GOT3 (cell line): ENCODE measurements at places on chromosomes 5 and 9.

DNA sequence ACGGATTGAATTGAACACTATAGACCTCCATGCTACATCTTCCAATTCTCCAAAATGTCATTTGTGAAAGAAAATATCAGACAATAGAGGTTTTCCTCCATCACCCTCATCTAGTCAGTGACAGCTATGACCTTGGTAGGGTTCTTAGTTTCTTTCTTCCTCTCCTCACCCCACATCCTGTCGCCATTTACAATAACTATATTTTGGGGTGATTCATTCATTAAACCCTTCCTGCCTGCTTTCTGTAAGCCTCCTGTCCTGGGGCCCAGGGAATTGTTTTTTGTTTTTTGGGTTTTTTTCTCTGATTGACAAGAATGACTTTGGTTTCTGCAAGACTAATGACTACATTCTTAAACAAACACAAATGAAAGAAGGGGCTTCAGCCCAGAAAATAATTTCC is 82.6 kb downstream of the PRELID2 start:
- no peak for DNase-seq

DNA sequence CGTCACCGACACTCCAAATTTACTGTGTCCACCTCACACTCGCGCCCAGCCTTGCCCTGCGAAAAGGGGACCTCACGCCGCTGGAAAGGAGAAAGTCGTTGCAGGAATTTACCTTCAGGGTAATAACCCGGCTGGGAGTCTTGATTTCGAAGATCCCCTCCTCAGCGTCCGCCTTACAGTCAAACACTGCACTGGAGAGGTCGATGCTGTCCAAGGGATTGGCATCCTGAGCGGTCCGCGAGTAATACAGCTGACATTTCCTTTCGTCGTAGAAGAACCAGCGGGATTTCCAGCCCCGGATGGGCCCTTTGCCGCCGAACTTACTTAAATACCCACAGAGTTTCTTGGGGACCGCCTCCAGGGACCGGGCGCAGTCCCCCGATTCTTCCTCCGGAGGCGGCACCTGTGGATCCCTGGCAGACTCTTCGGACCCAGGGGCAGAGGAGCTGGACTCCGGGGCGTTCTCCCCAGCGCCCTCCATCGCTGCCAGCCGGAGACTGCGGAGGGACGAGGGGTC is 330 bp downstream of the TBC1D2 start:
- no peak for DNase-seq

GRCh38 chr5:53023969-53024368 is 34.8 kb downstream of the ITGA2 start:
- DNase-seq: no peak

DNA sequence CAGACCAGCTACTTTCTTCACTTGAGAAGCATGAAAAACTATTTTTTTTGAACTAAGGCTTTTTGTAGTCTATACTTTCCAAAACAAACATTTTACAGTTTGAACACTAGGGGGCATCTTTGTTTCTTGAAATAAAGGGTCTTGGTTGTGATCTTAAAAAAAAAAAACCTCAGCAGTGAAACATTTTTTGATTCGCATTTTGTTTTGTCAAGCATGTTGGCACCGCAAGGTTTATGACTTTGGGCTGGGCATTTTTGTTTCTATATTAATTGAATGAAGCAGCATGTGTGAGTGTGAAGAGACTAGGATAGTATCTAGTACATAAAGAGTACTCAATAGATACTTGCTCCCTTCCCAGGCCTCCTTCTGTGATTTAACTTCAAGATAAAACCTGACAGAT is 31.6 kb upstream of the ACOT12 start:
- no peak for DNase-seq
